Stimulated activated CD8-positive, alpha-beta memory T cell treated with anti-CD3 and anti-CD28 coated beads, Interleukin-4, amount 100 ng/mL, for 1 hour (primary cell): ENCODE measurements at places on chromosomes 13 and 19.

GRCh38 chr19:39160523-39160861 lies 34.9 kb downstream of the PAK4 start:
- DNase-seq, result no peak

- DNase-seq, result no peak
Observed at GRCh38 chr19:50331221-50331993, 2.2 kb upstream of the KCNC3 start.

- DNase-seq, result no peak
Observed at GRCh38 chr13:109998684-109999533, 212.5 kb upstream of the IRS2 start.

GRCh38 chr19:6556480-6557195 lies 25.8 kb downstream of the TNFSF9 start:
- DNase-seq, result no peak

- DNase-seq, result no peak
Observed at GRCh38 chr19:18322318-18322758, 538 bp downstream of the LSM4 start.

DNA sequence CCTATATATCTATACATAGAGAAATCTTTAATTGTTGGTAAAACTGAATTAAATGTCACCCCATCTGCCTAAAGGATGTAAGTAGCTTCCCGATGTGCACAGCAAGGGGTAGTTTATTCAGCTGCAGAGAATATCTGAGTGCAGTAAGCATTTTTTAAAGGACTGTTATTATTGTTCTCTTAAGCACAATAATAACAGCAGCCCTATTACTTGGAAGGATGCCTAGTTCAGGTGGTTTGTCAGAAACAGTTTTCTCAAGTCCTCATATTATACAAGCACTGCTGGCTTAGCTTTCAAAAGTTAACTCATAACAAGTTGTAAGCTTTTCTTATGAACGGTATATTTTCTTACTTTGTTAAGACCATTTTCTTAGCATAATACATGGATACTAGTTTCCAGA lies 142.6 kb downstream of the CRYL1 start:
- DNase-seq, result no peak

DNA sequence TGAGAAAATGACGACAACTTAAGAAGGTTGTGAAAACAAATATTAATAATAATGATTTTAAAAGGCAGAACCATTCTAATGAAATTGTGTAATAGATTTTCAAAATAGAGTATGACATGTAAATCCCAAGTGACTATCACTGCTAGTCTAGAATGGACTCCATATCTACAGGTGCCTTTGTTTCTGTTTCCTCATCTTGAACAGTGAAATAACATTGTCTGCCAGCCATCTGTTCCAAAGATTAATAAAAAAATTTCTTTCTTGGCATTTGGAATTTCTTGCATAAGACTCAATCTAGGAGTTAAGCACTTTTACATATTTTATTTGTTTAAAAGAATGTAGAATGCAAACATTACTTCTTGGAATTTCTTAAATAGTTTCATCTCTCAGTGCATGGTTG lies 520.1 kb upstream of the ARGLU1 start:
- no peak for DNase-seq

- DNase-seq, result no peak
Observed at GRCh38 chr13:95896301-95896700, 156.9 kb downstream of the UGGT2 start.

GRCh38 chr13:76982061-76982460 lies 9.8 kb upstream of the CLN5 start:
- DNase-seq, result no peak

DNA sequence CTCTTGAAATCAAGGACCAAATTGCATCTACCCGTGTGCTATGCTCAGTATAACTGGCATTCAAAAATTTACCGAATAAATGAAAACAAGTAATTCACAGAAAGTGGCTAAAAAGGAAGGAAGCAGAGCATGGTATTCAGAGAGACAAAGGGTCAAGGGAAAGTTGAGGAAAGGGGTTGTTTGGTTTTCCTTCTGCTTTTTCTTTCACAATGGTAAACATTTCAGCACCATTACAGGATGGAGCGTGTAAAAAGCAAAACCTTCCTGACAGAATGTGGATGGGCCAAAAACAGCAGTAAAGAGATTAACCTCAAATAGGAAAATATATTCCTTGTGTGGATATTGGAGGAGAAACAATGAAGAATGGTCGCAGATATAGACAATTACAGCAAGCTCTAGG lies 14.8 kb downstream of the DIAPH3 start:
- no peak for DNase-seq
